ENCODE measurements at places on chromosomes 3 and 15.
A peak's percentile ranks its signal among the peaks of the same experiment; 100 is the strongest.

DNA sequence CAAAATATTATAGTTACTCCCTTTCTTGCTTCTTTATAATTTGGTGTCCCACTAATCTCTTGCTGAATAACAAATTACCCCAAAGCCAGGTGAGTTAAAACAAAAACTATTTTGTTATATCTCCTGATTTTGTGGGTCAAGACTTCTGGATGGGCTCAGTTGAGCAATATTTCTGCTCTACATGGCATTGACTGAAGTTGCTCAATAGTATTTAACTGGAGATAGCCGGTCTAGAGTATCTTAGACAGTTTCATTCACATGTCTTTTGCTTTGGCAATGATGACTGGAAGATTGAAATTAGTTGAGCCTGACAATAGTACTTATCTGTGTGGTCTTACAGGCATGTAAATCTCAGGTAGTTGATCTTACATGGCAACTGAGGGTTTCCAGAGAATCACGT is 51.0 kb upstream of the TP63 start:
- no peak for DNase-seq

DNA sequence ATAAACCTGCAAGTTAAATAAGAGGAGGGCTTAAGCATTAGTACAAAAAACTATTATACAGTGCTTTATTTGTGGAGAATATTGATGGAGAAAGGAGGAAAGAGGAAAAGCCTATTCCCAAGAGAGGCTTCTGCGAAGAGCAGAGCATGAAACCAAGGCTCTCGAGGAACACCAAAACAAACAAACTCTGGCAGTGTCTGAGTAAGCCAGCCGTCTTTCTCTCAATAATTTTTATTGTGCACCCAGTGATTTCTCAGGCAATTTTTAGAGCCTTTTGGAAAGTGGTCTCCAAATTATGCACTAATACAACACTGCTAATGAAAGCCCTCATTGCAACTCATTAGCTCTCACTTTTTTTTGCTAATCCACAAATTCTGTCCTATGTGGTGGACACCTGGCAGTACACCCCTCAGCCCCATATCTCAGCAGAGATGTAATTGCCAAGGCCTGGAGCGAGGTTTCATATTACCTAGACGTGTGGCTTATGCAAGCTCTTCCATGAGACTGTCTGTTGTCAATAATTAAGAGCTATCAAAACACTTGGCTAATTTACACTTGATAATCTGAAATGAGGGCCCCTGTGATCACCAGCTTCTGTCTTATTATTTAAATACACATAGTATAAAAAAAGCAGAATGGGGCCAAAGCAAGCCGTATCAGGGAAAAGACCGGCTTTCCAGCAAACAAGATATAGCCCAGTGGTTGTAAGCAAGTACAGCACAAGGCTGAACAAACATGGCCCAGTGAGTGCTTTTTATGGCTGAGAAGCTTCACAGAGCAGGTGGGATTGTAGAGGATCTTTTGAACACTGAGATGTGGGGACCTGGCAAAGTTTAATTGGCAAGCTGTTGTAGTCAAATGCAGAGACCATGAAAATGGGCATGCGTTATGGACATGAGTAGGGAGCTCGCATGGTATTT is 216.9 kb downstream of the ROBO2 start:
- no peak for DNase-seq

- DNase-seq, result no peak
Observed at GRCh38 chr3:176430244-176431037, 766.8 kb downstream of the TBL1XR1 start.

GRCh38 chr3:128748557-128748956 is 22.6 kb downstream of the RAB7A start:
- no peak for DNase-seq

GRCh38 chr15:82930461-82930860 is 22.1 kb downstream of the HOMER2 start:
- no peak for DNase-seq

DNA sequence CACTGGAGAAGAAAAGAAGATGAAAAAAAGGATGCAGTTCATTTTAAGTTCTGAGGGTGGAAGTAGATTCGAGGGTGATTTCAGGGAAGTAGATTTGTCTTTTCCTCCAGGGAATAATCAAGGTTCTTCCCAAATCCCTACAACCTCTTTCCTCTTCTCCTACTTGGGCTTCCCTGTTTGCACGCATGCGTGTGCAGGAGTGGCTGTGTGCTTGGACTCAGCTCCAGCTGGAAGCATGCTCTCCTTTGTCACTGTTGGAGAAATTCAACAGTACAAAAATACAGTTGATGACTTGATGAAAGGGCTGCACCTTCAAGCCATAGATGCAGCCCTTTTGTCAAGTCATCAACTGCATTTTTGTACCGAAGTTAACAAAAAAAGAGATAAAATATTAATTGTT is 3.8 kb downstream of the OR5K2 start:
- no peak for DNase-seq

DNA sequence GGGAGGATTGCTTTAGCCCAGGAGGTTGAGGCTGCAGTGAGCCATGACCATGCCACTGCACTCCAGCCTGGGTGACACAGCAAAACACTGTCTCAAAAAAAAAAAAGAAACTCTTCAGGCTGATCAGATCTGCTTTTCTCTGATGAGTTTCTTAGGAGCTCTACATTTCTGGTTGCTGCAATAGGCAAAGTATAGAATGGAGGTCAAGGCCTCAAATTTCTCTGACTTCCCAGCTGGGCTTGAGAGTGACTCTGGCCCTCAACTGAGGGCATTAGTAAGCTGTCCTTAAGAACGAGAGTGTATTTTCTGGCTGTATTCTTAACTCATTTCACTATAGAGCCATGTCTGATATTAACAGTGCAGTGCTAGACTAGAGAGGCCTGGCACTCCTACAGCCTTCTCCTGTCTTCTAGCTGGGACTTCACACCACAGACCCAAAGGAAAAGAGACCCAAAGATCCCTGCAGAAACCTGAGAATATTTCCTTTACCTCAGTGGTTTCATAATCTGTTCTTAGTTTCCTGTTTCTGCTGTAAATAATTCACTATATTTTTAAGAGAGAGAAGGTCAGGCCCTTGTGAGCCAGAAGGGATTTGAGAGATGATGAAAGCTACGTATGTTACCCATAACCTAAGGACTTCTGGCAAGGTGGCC is 2.0 kb upstream of the NR1I2 start:
- DNase-seq, result no peak

DNA sequence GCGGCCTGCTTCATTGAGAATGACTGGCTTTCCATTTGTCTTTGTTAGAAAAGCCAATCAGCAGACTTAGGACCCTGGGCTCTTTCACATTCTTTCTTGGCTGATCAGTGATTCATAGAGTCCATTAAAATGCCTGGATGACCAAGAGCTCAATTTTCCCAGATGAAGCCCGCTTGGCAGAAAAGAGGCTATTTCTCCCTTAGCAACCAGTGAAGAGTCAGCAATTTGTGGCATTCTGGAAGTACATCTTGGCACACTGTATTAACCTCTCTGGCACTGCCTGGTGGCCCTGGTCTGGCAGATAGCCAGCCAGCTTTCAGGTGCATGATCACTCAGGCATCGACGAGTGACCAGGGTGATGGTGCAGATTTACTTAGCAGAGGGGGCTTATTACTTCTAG is 145.7 kb upstream of the PLAAT1 start:
- no peak for DNase-seq

DNA sequence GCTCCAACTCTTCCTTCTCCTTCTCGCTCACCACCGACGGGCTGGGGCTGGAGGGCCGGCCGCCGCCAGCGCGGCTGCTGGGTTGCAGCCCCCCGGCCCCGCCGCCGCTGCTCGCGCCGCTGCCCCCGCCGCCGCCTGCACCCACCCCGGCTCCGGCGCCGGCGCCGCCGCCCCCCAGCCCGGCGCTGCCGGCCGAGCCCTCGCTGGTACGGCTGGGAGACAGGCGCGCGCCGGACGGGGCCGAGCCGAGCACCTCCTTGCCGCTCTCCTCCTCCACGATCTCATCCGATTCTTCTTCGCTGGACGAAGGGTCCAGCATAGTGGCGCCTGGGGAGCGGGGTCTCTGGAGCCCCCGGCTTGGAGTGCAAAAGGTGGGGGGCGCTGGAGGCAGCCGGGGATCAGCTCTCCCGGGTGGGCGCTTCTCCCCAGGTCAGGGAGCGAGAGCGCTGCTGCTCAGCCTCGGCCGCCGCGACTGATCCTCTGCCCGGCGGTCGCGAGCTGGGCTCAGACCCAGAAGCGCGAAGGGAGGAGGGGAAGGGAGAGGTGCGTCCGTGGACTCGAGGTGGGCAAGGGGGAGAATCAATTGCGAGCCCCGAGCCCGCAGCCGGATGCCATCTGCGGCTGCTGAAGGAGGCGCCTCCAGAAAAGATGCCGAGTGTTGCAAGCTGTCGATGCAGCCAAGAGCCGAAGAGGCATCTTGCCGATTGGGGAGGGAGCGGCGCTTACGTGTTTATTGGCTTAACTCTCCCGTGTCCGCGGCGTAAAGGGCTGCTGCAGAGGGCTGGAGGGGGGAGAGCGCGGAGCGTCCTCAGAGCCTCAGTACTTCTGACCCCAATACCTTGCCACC is at the start of gene CADPS:
TSS of gene CADPS (minus strand) at position 706 of the 847 bp plus-strand sequence. CDS start at position 319, 387 bp downstream.
- no peak for DNase-seq

DNA sequence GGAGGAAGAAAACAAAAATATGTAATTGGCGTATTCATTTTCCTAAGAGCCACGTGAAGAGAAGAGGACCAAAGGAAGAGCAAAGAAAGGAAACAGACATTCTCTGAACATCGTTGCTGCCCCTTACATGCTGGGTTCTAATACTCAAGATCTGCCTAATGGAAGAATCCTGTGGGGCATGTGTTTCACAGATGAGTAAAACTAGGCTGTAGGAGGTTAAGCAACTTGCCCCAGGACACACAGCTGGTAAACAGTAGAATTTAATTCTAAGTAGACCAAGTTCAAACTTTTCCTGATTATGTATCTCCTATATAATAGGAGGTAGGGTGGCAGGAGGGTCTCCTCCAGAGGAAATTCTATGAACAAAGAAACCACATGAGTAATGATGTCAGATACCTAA is 106.1 kb upstream of the TNFAIP8L3 start:
- DNase-seq, result no peak

DNA sequence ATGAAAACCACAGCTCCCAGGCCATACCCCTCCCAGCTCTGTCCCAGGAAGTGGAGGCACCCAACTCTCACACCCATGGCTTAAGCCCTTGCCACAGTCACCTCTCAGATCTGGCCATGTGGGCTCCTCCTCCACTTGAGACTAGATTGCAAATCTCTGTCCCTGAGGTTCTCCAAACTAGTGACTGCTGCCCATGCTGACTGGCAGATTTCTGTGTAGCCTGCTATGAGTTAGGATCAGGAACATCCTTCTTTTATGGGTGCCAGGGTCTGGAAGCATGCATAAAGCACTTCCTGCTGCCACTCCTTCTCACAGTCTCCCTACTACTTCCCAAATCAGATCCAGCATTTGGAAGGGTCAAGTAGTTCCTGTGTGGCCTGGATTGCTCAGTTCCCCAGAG is 59.6 kb upstream of the GOLIM4 start:
- DNase-seq, result no peak

GRCh38 chr3:169811631-169812331 is 889 bp upstream of the LRRIQ4 start:
- DNase-seq, result no peak

GRCh38 chr15:66484539-66485112 is 12.9 kb downstream of the SNAPC5 start:
- no peak for DNase-seq

GRCh38 chr3:29189328-29189727 is 91.5 kb upstream of the RBMS3 start:
- no peak for DNase-seq

GRCh38 chr3:89447243-89447642 is 339.8 kb downstream of the EPHA3 start:
- DNase-seq, result no peak

DNA sequence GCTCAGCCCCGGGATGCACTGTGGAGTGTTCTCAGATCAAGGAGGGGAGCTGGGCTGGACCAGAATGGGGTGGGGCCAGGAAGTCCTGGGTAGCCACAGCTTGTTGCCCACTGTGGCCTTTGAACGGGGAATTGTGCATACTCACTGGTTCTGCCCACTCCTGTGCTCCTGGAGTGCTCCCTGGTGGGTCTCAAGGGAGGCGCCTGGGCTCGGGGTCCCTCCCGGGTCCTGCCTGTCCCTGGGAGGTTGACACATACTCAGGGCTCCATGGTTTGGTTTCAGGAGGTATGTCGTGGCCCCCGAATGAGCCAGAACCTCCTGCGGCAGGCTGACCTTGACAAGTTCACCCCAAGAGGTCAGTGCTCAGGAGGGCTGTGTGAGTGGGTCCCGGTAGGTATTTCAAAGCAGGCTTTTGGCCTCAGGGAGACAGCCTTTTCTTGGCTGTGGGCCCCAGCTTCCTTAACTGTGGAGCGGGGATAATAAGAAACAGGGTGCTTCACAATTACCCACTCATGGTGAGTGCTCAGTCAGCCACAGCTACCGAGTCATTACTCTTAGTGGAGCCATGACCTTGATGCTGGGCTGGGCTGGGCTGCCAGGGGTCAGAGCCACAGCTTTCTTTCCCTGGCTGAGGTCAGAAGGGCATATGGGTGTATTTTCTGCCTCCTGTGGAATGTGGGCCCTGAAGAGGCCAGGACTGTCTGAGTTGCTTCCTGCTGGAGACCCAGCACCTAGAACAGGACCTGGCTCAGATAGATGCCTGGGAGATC is 7.6 kb downstream of the DNAH1 start:
- DNase-seq, result no peak

DNA sequence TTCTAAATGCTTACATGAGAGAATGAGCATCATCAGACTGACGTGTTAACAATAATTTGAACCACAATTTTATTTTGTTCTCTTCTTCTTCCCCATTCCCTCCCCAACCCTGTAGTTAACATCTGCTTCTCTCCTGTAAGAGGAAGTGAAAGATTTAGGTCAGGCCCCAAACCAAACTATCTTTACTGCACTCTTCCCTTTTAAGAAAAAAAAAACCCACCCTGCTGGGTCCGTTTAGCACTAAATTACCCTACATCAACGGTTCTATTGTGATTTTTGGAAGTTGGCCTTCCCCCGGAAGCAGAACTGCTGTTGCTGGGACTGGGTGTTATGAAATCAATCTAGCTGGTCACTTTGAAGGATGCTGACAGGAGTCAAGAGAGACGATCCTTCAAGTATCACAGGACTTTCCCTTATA is 49.4 kb downstream of the NFKBIZ start:
- DNase-seq, result peak; percentile 5

- peak; percentile 57 for DNase-seq
Observed at GRCh38 chr15:72312605-72313447, 7.1 kb downstream of the CELF6 start.

DNA sequence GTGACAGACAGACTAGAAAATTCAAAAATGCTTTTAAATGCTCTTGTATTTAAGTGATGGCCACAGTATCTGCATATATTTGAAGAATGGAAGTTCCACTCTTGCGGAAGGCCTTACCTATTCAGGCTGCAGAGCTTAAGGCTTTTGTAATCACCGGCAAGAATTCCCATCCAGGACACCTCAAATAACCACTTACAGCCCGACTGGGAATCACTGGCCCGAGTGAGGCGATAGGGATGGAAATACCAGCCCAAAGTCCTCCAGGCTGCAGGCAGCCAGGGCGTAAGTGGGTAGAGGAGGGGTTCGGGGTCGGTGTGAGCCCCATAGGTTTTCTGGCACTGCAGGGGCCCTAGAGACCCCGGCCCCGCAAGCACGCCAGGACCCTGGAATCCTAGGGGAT is 9.5 kb downstream of the CMTM7 start:
- DNase-seq, result no peak

GRCh38 chr3:99250272-99250671 is 348.8 kb upstream of the DCBLD2 start:
- DNase-seq, result no peak

GRCh38 chr15:67366904-67367303 is 112.3 kb downstream of the IQCH start:
- DNase-seq, result no peak

- DNase-seq, result no peak
Observed at GRCh38 chr15:93250209-93250608, 161.2 kb upstream of the RGMA start.

Measured in CD4-positive, alpha-beta T cell treated with Interleukin-4 for 4 hours (primary cell).